Activated T-helper 2 cell treated with anti-CD3 and anti-CD28 coated beads, Interferon-gamma antibody, Interleukin-2, Interleukin-4, amounts not matched to agents 10 μg/mL and 5 μg/mL and 100 μg/mL, durations not matched to agents 14 hours and 24 hours and 36 hours (primary cell): ENCODE measurements at places on chromosomes 16 and 17.

DNA sequence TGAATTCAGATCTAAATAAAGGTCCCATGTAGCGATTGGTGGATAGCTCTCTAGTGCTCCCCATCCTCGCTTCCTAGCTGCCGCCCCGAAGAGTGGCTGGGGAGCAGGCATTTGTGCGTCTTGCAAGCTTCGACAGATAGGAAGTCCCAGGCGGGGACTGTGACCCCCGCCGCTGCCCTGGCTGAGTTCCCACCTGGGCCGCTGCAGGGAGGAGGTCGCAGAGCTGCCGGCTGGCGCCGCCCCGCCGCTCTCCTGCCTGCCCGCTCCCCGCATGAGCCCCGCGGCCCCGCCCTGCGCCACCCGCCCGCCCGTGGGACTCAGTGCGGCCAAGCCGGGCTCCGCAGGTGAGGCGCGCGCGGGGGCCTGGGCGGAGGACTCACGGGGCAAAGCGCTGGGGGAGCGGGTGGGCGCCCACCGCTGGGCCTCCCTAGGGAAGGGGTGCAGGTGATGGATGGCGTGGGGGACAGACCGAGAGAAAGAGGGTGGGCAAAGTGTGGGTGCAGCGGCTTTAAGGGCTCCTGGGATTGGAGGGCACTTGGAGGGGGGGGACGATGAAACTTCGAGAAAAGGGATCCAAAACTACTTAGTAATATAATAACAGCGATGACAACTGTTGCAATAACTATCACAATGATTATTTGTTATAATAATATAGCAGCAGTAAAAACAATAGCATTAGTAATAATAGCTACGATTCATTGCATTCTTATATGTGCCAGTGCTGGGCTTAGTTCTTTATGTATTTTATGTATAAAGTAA is at the start of gene OTOA:
TSS of gene OTOA (plus strand) at position 80 of the 759 bp plus-strand sequence. CDS start 14,547 bp downstream, outside the sequence.
- no peak for DNase-seq

DNA sequence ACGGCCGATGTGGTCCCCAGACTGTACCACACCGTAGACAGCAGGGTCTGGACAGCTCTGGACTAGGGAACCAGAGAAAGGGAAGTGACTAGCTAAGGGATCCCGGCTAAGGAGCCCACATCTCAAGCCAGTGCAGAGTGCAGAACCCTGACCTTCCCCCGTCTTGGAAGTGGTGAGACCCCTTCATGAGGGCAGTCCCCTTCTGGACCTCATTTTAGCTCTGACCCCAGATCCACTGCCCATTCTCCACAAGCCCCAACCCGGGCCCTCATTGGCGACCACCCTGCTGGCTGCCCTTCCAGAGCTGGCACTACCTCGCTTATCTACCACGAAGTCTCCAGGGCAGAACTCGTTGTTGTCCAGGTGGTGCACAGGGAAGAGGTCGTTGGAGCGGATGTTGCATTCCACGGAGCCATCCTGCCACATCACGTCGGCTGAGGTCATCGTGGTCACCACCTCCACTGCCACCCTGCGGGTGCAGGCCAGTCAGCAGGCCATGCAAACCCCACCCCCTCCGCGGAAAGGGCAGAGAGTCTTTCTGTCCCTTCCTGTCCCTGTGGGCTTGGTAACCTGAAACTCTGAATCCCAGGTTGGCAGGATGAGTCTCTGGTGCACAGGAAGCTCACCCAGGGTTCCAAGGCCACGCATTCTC is 14.2 kb downstream of the SPHK1 start:
- DNase-seq, result no peak

DNA sequence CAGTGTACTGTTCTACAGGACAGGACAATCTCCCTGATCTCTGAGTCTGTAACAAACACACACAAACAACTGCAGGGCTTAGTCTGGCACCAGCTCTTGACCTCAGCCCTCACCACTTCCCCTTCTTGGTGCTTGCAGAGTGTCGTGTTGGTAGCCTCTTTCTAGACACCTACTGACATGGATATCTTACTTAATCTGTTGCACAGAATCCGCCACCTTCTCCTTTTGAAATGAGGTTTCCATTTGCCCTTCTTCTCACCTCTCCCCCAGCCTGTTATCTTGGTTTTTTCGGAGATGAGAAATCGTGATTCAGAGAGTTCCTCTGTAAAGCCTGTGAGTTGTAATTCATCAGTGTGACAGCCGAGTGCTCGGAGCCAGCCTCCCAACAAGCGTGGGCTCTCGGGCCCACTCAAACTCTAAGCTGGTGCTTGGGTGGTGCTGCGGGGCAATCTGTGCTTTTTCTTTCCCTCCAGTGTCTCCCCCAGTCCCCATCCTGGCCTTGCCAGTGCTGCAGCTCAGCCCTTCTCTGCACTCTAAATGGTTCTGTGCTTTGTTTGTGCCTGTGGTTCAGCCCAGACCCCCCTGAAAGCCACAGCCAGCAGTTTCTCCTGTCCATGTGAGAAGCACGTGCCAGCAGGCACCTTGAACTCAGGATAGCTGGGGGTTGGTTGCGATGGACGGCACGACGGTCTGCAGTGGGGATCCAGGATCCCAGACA is 28.1 kb downstream of the KIAA0513 start:
- DNase-seq, result peak; percentile 85

- DNase-seq, result no peak
Measured at GRCh38 chr16:9089660-9090059, 1.8 kb upstream of the HAPSTR1 start.

- DNase-seq, result no peak
Measured at GRCh38 chr17:59431601-59432000, 100.1 kb downstream of the YPEL2 start.

DNA sequence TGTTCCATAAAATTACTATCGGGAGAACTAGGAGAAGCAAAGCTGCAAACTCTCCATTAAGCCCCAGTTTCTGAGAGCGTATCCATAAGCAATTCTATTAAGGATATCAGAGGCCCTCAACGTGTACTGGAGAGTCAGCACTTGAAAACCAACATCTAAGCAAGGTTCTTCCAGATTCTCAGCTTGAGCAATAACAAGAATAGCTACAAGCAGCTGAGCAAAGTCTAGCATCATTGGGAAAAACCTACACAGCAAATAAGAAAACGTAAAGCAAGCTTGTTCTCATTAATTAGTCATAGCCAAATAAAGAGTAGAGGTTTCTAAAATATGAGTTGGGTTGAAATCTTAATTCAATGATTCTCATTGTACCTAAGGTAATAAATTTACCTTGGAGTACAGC is 26.9 kb upstream of the COX10 start:
- DNase-seq, result no peak

DNA sequence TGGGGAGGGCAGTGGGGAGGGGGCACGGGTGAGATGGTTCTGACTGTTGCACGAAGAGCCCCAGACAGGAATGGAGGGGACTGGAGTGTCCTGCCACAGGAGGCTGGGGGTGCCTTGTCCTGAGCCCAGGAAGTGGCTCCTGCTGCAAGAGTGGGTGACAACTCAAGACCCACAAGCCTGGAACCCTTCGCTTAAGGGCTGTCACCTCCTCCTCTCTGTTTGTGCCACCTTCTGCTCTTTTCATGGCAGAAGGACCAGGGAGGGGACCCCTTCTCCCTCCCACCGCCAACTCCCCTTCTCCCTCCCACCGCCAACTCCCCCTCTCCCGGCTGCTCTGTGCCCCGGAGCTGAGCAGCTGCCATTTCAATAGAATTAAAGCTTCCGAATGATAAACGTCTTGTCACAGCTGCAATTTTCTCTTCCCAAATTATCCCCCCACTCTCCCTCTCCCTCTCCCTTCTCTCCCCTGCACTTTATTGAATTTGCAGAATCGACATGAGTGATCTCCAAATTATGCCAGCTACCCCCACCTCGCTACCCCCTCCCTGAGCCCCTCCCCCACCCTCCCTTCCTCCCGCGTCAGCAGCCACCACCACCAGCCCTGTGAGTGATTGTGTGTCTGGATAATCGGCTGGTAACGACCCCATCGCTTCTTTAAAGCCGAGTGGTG is 13.7 kb downstream of the GJD3 start:
- no peak for DNase-seq

DNA sequence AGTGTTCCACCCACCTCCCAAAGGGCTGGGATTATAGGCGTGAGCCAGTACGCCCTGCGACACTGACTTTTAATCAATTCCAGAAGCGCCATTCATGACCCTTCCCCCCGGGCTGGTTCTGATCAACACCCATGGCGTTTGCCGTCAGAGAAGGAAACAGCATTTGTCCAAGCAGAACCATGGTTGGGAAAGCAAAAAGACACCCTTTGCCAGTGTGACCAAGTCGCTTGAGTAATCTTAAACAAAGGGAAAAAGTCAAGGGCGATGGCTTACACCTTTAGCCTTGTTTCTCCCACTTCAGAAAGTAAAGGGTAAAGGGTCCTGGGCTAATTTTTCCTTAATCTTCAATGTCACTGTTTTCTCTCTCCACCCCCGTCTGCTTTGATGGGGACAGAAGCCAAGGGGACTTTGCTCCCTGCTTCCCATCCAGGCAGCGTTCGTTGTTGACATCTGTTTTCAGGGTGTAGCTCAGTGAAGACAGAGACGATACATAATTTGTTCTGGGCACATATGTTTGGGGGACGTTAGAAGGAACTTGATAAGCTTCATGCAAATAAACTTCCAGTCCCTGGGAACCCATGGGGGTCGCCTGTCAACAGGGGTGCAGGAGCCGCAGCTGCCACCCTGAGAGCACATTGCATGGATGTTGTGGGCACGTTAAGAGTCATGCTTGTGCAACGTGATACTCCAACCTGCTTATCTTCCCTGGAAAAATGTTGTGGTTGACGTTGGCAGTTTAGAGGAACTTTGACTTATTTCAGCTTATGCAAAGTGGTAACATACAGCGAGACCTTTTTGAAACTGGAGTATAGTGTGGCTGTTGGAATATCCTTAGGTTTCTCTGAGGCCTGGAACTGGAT is 50.6 kb upstream of the TANGO6 start:
- no peak for DNase-seq

DNA sequence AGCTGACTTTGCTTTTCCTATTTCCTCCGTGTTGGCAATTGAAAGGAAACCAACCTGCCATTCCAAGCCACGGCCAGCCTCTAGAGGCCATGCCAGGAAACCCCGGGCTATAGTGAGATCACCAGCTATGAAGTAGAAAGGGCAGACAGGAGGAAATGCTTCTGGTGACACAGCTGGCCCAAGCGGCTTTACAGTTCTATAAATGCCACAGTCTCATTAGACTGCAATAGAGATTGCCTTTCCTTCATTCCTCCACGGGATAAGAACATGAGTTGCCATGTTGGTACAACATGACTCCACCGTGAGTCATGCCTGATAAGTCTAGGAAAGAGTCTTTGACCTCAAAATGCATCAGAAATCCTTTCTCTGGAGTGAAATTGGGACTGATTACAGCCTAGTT is 384.9 kb downstream of the GRIN2A start:
- no peak for DNase-seq

DNA sequence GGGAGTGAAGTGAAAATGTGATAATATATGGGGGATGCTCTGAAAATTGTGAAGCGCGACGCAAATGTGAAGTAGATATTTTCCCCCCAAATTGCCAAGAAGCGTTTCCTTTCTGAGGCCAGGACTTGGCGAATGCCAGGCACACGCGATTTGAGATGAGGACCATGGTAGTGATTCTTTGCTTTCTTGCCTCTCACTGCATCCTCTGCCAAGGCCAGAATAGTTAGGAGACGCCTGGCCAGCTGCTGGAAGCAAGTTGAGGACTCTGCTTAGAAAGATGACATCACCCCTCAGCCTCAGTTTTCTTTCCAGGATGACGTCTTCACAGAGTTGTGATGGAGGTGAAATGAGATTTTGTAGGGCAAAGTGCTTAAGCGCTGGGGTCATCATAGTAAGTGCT is 25.9 kb downstream of the PIPOX start:
- no peak for DNase-seq

DNA sequence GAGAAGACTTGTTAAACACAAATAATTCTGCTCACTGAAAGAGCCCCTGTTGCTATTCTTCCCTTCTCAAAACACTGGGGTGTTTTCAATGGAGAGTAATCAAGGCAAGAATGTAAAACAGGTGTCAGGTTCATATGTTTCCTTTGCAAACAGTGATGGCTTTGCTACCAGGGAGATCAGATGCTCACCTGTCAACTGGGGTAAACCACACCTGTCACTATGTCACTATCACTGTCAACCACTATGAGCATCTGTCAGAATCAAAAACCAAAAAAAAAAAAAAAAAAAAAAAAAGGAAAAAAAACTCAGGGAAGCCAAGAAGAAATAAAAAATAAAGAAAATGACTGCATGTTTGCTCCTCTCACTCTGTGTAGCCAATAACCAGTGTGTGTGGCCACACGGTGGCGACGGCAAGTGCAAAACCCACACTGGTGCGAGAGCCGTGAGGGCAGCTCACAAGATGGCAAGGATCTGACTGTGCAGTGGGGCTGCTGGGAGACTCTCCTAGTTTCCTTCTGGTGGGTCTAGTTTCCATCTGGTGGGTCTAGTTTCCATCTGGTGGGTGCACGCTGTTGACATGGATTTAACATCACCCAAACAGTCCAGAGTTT is 22.7 kb downstream of the USP22 start:
- DNase-seq, result no peak

DNA sequence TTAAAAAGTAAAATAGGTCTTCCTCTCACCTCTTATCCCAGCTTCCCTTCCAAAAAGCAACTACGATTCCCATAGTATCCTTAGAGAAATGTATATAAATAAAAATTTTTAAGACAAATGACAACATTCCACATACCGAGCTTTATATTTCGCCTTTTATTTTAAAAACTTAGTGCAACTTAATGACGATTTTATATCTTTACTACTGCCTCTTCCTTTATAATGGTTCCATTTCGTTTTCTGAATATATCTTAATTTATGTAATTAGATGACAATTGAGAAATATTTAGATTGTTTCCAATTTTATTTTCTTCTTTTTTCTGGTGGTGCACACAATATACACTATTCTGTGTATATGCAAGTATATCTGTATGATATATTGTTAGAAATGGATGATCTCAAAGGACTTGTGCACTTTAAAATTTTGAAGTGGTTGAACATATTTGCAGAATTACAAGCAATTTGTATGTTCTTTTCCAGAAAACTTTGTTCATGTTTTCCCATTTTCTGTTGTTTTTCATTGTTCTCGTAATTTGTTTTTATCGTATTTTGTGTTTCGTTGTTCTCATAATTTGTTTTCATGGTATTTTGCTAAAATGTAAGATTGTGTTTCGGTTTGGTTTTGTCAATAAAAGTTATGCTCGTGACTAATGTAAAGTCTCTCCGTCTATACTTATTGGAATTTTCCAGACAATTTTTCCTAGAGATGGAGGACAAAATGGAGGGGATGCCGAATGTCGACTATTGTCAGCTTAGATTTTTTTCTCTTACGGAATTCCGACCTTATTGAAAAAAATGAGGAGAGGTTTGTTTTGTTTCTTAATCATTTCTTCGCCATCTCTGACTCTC is 20.4 kb upstream of the HOXB13 start:
- no peak for DNase-seq

- DNase-seq, result no peak
Measured at GRCh38 chr17:52209507-52209906, 51.0 kb upstream of the CA10 start.

DNA sequence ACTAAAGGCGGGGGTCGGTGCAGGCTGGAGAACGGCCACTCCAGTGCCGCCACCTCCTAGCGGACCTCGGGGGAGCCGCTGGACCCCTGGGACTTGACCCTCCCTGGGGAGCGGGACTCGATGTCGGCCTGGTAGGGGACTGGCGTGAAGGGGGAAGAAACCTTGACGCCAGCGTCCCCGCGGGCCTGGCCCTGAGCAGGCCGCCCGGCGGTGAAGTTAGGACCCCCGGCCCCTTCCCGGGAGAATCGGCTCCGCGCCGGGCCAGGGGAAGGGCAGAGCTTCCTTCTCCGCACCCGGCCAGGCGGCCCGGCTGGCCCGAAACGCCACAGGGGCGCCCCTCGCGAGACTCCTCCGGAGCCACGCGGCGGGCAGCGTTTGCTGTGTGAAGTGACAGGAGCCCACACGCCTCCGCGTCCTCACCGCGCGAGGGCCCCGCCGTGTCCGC is 389 bp downstream of the DUS1L start:
- DNase-seq, result peak; percentile 25
